ENCODE measurements at places on chromosomes 6 and 20. TPM values are rescaled to one million over a fixed set of nuclear protein-coding genes. Genes with fewer than 3 reads are reported as not detected.

Gene GINS1
- 1.4 TPM for total RNA-seq

Gene SLC22A1
- 2.3 TPM for total RNA-seq

- no peak for DNase-seq
Observed at GRCh38 chr20:36173451-36173933, 19.0 kb downstream of the EPB41L1 start.

- no peak for DNase-seq
Observed at GRCh38 chr20:34984756-34985261, 29.1 kb downstream of the MYH7B start.

GRCh38 chr6:56416247-56416646 lies 168.9 kb upstream of the COL21A1 start:
- no peak for DNase-seq
